ENCODE measurements at places on chromosomes 5 and 9.

GRCh38 chr5:44536650-44537260 is 147.5 kb upstream of the FGF10 start:
- peak; percentile 22 for DNase-seq

DNA sequence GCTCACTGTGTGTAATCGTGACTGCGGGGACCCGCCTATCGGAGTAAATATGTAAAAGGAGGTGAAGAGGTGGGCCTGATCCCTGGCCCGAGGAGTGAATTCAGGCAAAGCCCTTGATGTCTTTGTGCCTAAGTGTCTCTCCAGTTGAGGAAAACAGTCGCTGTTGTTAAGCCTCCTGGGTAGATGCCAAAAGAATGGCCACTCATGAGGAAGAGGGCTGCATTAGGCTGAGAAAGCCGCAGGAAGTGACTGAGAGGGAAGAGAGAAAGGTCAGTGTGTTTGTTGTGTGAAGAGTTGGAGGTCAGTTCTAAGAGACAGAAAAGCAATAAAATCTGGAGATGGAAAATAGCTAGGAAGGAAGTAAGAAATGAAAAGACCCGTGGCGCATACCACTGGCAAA is 35.8 kb upstream of the PIP5K1B start:
- no peak for DNase-seq

DNA sequence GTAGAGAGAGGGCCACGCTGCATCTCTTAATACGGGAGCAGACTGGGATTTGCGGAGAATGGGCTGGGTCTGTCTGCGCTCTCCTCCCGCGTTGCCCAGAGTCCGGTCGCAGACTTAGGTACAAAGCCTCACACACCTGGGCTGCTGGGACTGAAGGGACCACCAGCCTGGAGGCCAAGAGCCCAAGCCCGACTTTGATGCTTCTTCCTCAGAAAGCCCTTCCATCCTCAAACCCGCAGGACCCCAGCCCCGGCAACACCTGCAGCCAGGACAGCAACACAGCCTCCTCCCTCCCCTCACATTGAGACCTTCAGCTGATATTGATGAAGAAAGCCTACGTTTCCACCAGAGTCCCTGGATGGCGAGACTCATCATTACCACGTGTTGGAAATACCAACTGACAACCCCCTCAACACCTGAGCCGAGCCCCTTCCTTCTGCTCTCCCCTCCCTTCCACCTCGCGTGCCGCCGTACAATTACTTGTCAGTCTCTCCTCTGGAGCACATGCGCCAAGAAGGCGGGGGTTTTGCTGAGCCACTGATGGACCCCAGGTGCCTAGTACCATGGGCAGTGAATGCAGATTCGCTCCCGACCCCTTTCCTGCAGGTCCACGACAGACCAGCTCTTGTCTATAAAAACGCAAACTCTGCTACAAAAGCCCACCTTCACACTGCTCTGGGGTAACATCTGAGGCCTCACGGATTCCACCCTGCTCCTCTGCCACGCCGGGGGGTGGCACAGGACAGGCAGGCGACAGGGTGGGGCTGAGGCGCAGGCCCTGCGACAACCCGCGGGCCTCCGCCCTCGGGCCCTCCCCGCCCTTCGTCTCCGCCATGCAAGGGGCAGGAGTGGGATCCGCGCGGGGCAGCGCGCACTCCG is 841 bp downstream of the ASB6 start:
- no peak for DNase-seq

DNA sequence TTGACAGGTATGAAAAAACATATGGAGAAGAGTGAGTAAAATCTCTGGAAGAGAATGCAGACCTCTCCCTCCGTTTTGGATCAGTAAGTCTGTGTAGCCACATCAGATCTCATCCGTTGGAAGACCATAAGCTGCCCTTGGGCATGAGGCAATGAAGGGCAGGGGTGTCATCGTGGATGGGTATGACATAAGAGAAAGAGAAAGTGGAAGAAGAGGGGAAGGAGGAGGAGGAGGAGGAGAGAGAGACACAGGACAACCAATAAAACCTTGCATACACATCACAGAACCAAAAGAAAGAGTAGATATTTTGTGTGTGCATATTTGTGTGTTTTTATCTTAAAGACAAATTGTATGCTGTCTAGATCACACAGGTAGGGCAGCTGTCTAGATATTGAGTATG is 50.7 kb downstream of the PRRC1 start:
- no peak for DNase-seq

- DNase-seq = no peak
These were observed 476.1 kb upstream of the MPDZ start for GRCh38 chr9:13755551-13755950.

DNA sequence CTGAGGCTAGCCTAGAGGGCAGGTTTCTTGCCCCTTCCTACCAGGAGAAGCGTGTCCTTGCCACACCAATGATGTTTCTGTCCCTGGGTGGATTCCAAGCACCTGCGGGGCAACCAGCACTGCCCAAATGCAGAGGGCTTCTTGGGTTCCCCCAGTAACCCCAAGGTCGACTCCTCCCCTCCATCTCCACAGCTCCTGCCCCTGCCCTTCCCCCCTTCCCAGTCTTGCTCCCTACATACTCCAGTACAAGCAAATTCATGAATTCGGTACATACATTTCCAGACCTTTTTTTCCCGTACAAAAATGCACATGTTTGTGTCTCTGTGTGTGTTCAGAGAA is 12.8 kb upstream of the JADE2 start:
- DNase-seq = no peak

- no peak for DNase-seq
These were observed 102.5 kb upstream of the SH3GL2 start for GRCh38 chr9:17476401-17476800.

DNA sequence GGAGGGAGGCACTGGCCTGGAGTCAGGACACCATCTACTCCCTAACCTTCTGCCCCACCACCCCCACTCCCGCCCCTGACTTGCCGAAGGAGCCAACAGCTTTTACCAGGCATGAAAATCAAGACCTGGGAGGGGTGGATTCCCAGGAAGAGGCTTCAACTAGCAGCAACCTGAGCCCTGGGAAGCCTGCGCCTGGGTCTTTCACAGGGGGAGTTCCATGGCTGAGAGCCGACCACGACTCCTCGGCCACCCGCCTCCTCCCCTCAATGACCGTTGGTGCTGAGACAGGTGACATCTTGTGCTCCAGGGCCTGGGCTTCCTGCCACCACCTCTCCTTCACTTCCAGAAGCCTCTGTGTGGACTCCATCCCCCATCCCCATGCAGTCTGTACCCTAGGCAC is 37.1 kb downstream of the BARX1 start:
- no peak for DNase-seq

DNA sequence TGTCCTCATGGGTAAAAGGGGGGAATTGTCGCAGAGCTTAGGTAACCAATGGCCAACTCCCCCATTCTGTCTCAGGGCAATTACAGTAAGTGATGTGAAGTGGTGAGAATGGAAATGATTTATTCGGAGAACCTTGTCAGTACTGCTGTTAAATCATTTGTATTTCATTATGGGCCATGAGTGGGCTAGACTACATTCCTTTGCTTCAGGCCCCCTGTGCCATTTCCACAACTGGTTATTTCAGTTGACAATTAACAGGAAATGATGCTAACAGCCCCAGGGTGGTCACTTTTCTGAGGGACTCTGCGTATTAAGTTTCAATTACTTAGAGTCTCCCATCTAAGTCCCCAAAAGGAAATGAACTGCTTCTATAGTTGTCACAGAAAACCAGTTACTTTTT is 653.7 kb downstream of the CCDC171 start:
- DNase-seq = no peak

GRCh38 chr9:24616863-24617262 is 71.2 kb upstream of the IZUMO3 start:
- no peak for DNase-seq

GRCh38 chr5:141879941-141880738 is 1.9 kb upstream of the PCDH1 start:
- DNase-seq = no peak

- DNase-seq = no peak
These were observed 6.6 kb downstream of the PLK2 start for GRCh38 chr5:58453306-58453705.

DNA sequence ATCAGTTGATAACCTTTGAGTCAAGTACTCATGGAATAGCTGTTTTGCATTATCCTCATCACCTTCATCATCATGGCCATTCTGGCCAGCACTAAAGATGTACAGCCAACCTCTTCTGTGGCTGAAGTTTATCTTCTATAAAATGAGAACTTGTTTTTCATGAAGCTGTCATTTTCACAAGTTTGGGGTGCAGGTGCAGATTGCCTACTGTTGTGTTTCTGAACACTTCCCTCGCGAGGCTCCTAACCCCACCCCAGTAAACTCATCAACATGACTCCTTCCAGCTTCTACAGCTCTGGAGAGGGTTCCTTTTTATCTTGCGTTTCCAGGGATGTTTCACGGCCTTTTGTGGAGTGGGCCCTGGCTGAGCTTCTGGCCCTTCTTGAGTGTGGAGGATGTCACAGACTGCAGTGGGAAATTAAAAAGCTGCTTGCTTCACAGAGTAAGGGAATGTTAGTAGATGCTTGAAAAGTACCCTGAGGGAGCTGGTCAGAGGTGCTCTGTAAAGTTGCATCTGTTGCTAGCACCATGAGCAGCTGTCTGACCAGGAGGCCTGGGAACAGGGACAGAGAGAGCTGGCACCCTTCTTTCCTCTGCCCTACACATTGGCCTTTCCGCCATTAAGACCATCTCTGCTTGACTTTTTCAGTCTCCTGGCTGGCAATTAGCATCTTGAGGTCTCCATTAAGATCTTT is 24.9 kb downstream of the SYK start:
- DNase-seq = no peak

GRCh38 chr5:83404182-83404716 is 67.3 kb upstream of the VCAN start:
- DNase-seq = no peak

DNA sequence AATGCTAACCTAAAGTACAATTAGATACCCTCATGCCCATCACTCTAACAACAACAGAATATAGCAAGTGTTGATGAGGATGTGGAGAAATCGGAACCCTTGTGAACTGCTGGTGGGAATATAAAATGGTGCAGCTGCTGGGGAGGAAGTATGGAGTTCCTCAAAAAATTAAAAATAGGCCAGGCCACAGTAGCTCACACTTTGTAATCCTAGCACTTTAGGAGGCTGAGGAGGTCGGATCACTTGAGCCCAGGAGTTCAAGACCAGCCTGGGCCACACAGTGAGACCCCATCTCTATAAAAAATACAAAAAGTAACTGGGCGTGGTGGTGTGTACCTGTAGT is 18.0 kb upstream of the MRNIP start:
- no peak for DNase-seq

- DNase-seq = no peak
These were observed 258.1 kb upstream of the EDIL3 start for GRCh38 chr5:84642795-84643194.

DNA sequence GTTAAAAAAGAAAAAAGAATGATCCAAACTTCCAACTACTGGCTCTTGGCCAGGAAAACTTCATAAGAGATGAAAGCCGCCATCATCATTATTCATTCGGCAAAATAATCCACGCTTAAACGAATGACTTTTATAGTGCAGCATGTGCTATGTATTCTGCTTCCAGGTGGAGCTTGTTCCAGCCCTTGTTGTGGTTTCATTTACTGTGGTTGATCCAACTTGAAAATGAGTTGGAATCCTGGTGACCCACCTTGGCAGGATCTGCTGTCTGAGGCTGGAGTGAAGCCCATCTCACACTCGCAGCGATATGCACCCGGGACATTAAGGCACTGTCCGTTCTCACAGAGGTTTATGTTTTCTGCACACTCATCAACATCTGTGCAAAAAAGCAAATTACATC is 209.6 kb downstream of the FBN2 start:
- DNase-seq = no peak

DNA sequence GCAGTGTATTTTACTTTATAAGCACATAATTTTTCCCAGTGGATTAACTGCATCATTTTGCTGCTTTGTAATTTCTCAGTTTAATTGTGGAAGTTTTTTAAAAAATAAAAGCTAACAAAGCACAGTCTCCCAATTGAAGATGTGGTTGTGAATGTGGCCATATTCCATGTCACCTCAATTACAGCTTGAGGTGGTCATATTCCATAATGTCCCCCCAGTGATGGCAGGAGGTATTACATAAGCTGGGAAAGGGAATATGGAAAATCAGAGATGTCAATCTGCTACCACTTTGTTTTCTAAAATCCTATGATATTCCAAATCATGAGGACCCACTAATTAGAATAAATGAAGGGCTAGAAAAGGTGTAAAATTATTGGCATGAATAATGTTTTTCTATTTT is 1672.0 kb upstream of the CDH9 start:
- DNase-seq = no peak
